ENCODE measurements at places on chromosomes 5 and 9.

DNA sequence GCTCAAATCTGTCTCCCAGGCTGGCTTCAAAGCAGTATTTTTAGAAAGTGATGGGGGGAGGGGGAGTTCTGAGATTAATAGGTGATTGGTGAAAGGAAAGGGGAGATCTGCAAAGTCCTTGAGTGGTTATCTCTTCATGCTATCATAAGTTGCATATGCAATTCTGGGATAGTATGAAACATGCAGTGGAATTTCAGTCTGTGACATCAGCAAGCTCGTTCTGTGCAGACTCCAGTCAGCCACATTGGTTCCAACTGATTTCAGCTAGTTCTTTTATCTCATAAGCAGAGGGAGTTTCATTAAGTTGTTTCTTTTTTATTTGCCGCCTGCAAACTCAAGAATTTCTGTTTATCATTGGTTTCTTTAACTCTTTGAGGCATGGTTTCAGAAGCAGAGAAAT lies 180.5 kb upstream of the SH3GL2 start:
- no peak for DNase-seq

DNA sequence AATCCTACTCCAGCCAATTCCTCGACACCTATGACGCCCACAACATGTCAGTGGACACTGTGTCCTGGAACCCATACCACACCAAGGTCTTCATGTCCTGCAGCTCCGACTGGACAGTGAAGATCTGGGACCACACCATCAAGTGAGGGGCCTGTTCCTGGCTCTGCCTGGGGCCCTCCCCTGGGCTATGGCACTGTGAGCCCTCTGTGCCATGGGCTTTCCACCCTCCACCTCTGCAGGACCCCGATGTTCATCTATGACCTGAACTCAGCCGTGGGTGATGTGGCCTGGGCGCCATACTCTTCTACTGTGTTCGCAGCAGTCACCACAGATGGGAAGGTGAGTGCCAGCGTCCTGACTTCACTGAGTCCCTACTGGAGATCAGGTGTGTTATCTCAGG lies 8.4 kb downstream of the ENHO start:
- DNase-seq: no peak

DNA sequence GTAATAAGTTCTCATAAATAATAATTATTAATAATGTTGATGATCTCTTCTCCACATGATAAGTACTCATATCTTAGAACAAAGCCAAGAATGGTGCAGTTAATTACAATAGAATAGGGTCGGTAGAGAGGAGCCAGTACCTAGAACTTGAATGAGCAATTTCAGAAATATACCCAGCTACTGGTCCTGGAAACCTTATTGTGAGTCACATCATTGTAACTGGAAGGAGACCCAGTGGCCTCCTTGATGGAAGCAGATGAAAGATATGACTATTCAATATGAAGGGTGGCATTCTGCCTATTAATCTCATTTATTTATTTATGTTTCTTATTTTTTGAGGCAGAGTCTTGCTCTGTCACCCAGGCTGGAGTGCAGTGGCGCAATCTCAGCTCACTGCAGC lies 37.7 kb upstream of the SHOC1 start:
- DNase-seq: no peak

- DNase-seq: no peak
These were observed 96.0 kb downstream of the HINT1 start for GRCh38 chr5:131068893-131069643.

DNA sequence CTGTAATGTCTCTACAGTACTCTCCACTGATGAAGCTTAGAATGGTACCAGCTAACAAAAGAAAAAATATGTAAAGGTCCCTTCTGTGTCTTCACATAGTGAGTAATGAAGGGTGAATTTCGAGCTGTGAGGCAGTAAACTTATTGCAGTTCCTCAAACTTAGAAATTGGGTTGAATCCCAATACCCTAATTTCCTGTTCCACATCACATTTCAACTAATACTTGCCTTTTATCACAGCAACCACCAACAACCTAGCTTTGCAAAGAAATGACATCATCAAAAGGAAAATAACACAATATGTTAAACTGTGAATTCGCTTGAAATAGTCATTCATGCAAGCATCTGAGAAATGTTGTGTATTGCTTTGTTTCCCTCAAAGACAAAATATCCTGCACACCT lies 9.4 kb upstream of the TNFAIP8 start:
- DNase-seq: no peak

DNA sequence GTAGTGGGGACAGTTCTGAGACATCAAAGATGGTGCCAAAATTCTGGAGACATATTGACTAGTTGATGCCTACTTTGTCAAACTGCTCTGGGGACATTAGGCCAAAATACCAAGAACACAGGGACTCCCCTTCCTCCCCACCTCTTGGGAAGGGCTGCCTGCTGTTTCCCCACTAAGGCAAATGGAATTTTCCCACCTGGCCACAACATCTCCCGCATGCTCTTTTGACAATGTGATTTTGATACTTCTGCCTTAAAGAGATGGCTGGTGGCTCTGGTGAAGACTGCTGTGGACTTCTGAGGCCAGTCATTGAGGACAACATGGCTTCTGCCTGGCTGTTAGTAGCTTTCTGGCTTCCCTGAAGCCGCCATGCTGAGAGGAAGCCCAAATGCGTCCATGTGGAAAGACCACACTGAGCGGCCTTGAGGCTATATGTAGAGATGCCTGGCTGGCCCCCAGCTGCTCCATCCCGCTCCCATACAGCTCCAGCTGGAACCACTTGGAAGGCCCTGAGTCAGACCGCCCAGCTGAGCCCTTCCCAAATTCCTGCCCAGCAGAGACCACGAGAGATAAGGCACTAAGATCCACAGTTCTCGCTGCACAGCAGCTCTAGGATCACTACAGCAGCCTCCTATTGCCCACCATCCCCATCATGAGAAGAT lies 226.7 kb downstream of the SYK start:
- no peak for DNase-seq

DNA sequence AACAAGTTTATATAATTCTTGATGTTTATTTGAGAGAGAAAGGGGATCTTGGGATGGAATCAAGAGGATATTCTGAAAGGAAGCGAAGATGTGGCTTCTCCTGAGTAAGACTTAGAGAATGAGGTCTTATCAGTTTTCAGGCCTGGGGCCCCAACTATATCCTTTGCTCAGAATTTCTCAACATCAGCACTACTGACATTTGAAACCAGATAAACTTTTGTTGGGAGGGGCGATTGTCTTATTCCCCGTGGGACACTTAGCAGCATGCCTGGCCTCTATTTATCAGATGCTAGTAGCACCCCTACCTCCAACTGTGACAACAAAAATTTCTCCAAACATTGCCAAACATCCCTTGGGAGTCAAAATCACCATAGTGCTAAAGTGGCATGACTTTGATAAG lies 567.7 kb downstream of the MAT2B start:
- no peak for DNase-seq

DNA sequence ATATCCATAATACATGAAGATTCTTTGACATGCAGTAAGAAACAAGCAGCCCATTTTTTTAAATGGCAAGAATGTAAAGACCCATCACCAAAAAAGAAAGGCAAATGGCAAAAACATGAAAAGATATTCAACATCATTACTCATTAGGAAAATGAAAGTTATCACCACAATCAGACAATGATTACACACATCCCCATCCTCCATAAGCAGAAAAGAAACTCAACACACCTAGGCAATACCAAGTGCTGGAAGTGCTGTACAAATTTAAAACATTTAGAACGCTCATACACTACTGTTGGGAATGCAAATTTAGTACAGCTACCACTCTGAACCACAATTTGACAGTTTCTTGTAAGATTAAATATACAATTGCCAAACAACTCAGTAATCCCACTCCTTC lies 466.7 kb downstream of the ACTL7B start:
- DNase-seq: no peak

GRCh38 chr5:159449925-159450324 lies 119.6 kb upstream of the IL12B start:
- DNase-seq: peak; percentile 98

DNA sequence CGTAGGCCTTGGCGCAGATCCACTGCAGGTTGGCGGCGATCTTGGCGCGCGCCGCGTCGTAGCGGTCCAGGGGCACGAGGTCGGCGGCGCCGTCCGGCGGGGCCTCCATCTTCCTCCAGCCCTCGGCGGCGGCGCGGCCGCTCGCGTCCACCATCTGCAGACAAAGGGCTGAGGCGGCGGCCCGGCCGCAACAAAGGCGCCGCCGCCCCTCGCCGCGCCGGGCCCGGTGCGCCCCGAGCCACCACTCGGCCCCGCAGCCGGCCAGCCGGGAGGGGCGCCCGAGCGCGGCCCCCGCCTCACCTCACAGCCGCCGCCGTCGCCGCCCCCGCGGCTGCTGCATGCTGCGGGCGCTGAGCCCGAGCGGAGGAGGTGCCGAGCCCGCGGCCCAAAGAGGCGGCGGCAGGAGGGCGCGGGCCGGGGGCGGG lies 328 bp downstream of the CAMSAP1 start:
- DNase-seq: no peak

GRCh38 chr9:14652729-14653377 lies 40.4 kb downstream of the ZDHHC21 start:
- DNase-seq: no peak

DNA sequence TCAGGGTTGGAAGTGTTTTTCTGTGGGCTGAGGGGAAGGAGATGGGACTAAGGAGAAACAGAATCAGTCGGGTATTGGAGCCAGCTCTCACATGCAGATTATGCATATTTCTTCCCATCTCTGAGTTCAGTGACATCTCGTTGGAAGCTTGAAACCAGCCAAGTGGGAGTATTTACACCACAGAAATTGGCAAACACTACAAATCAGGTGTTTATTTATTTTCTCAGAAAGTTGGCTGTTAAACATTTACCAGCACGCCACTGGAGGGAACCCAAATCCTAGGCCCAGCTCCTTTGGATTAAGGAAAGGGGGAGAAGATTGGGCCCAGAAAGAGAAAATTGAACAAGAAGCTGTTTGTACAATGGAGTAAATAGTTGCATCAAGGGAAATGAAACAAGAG lies 72.1 kb upstream of the PITX1 start:
- DNase-seq: no peak

GRCh38 chr9:86445671-86446070 lies 91.5 kb upstream of the TUT7 start:
- DNase-seq: no peak

GRCh38 chr9:93612796-93613154 lies 36.4 kb downstream of the PHF2 start:
- no peak for DNase-seq

GRCh38 chr9:126945682-126946081 lies 31.1 kb downstream of the RALGPS1 start:
- DNase-seq: no peak

- no peak for DNase-seq
These were observed 10.5 kb upstream of the S1PR3 start for GRCh38 chr9:88980740-88981203.

- DNase-seq: peak; percentile 46
These were observed 45.9 kb downstream of the TEK start for GRCh38 chr9:27154908-27155307.

GRCh38 chr9:123422635-123423310 lies 66.8 kb downstream of the CRB2 start:
- DNase-seq: no peak

GRCh38 chr5:144122641-144123040 lies 47.8 kb downstream of the YIPF5 start:
- no peak for DNase-seq

Data from RWPE1 (cell line).